ENCODE measurements at places on chromosomes 12 and 14. TPM values are rescaled to one million over a fixed set of nuclear protein-coding genes. Genes with fewer than 3 reads are reported as not detected.
A peak's percentile ranks its signal among the peaks of the same experiment; 100 is the strongest.

DNA sequence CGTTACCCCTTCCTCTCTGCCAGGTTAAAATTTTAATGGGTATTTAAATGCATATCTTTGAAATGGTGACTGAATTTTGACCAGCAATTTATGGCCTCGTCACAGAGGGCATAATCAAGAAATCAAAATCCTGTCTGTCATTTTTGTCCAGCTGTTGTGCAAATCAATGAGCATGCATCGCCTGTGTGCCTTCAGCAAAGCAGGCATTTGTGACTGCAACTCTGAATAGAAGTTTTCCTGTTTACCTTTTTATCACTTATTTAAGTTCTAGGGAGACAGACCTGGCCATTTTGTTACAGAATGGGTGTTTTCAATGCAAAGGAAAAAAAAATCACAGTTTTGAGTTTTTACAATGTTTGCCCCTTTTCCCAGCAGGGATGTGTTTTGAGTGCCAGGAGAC lies 107.4 kb downstream of the PPM1A start:
- H3K27ac ChIP-seq = peak overlapping the region; percentile 37
- H3K36me3 ChIP-seq = no peaks in the 10 kb centered on the region
- peaks cover 27% of the 10 kb centered on the region for H3K4me1 ChIP-seq
- H3K4me3 ChIP-seq = peak overlapping the region; percentile 19
- no peaks in the 10 kb centered on the region for H3K27me3 ChIP-seq

DNA sequence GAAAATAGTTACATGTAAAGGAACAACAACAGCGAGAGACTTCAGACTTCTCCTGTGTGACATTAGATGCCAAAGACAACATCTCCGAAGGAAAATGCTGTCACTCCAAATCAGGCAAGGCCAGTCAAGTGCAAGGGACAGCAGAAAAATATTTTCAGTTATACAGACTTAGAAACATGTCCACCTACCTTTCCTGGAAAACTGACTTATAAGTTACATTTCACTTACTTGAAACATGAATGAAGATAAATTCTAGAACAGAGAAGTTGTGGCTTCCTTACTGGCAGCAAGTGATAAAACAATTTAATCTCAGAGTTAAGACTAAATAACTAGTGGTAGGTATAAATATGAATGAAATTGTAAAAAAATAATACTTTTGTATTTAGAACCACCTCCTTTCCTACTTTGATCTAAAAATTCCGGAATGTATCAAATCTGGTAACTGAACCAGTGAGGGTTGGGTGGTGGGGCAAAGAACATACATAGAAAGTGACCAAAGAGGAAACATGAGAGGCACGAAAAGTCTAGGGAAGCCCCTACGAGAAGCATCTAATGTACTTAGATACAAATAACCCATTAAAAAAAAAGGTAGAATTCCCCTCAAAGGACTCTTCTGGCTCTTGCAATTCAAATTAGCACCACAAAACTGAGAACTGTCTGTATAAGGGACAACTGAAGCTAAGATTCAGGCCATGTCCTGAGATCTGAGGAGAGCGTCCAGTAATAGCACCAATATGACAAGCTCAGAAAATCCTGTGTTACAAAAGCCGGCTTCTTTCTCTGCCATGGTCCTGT lies 21.2 kb downstream of the MTHFD1 start:
- no peak for DNase-seq
- no peaks in the 10 kb centered on the region for H3K27me3 ChIP-seq
- peaks cover 25% of the 10 kb centered on the region for H3K4me1 ChIP-seq
- peak overlapping the region; percentile 83 for H3K27ac ChIP-seq
- no peak overlapping the region for H3K4me3 ChIP-seq

DNA sequence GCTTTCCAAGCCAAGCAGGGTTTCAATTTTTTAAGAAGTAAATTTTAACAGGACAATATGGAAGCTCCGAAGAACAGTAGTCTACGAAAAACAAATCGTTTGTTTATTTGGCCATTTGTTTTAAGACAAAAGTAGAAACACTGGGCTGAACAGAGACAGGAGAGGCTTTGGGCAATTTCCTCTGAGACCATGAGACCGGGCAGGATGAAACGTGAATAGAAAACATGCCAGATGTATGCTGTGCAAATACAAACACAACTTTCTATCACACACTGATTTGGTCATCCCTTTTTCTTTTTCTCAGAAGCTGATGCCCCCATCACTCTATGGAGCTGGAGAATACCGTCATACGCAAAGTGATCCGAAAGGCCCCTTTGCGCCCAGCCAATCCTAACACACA lies 1111.1 kb downstream of the BCL11B start:
- H3K4me1 ChIP-seq = peaks cover 18% of the 10 kb centered on the region
- no peaks in the 10 kb centered on the region for H3K27me3 ChIP-seq
- DNase-seq = no peak

- no peak overlapping the region for H3K4me3 ChIP-seq
- H3K36me3 ChIP-seq = 0 out of 2 replicates have a peak, but pooled peaks cover 9% of the 10 kb centered on the region
- H3K4me1 ChIP-seq = peaks cover 3% of the 10 kb centered on the region
- H3K27ac ChIP-seq = no peak overlapping the region
- DNase-seq = no peak
These were observed 10.0 kb upstream of the DDX47 start for GRCh38 chr12:12803186-12803585.

GRCh38 chr12:56103066-56103711 lies 1.2 kb upstream of the PA2G4 start:
- H3K4me3 ChIP-seq = peak overlapping the region; percentile 90
- no peaks in the 10 kb centered on the region for H3K27me3 ChIP-seq
- H3K4me1 ChIP-seq = peaks cover 24% of the 10 kb centered on the region
- peaks cover 58% of the 10 kb centered on the region for H3K36me3 ChIP-seq
- DNase-seq = no peak

DNA sequence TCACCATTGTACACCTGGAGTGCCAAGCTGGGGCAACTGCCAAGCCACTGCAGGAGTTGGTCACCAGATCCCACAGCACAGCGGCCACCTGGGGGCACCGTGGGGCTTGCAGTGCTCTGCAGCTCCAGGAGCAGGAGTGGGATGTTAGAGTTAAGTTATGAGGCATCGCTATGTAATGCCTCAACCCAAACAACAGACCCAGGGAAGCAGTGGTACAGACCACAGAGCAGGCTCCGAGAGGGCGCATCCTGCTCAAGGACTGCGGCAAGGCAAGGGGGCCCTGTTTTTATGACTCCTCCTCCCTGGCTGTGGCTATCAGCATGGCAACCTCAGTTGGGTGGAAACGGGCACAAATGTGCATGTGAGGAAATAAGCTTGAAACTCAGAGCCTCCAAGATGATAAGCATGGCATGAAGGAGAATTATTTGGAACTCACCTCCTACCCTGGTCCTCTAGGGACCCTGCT lies 63.1 kb downstream of the ARL6IP4 start:
- peak; percentile 74 for DNase-seq
- H3K27ac ChIP-seq = no peak overlapping the region
- H3K36me3 ChIP-seq = no peaks in the 10 kb centered on the region
- no peaks in the 10 kb centered on the region for H3K4me1 ChIP-seq
- H3K27me3 ChIP-seq = no peaks in the 10 kb centered on the region

DNA sequence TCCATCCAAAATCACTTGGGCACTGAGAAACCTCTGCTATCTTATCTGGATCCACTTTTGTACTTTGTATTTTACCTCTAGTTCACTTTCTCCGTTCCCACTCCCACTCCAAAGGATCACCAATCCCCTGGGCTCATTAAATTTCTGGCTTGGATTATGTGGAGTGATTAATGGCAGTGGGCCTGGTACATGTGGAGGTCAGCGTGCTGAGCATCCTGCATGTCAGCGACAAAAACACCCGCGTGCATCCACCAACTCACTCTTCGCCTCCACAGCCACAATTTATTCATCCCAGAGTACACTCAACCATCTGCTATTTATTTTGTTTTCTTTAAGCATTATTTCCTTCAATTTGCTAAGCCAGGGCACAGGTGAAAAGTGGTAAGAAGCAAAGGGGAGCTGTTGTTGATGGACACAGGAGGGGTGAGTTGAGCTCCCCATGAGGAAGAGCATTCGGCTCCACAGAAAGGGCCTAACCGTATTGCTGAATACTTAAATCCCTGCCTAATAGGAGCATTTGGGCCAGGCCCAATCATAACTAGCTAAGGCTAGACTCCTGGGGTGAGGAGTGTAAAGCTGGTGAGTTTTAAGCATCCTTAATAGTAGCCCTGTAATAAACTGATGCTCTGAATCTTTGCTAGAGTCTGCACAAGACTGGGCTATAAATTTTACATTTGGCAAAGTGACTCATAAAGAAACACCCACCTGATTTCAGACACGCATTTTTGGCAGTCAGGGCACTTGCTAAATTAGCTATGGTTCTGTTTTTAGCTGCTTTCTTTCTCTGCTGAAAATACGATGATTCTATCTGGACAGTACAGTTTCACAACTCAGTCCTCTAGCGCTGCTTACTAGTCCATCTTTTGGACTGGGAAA lies 137.8 kb downstream of the SLC25A21 start:
- no peaks in the 10 kb centered on the region for H3K36me3 ChIP-seq
- H3K27ac ChIP-seq = no peak overlapping the region
- peaks cover 47% of the 10 kb centered on the region for H3K4me1 ChIP-seq
- no peak overlapping the region for H3K4me3 ChIP-seq
- DNase-seq = no peak

GRCh38 chr12:75489613-75490210 lies 9.2 kb downstream of the GLIPR1 start:
- H3K36me3 ChIP-seq = no peaks in the 10 kb centered on the region
- H3K27me3 ChIP-seq = no peaks in the 10 kb centered on the region
- peaks cover 21% of the 10 kb centered on the region for H3K4me1 ChIP-seq
- H3K27ac ChIP-seq = peak overlapping the region; percentile 71

GRCh38 chr14:85333313-85333712 lies 196.6 kb upstream of the FLRT2 start:
- H3K4me3 ChIP-seq = no peak overlapping the region
- H3K27ac ChIP-seq = no peak overlapping the region
- DNase-seq = no peak
- peaks cover 2% of the 10 kb centered on the region for H3K27me3 ChIP-seq
- H3K36me3 ChIP-seq = no peaks in the 10 kb centered on the region
- H3K4me1 ChIP-seq = no peaks in the 10 kb centered on the region

DNA sequence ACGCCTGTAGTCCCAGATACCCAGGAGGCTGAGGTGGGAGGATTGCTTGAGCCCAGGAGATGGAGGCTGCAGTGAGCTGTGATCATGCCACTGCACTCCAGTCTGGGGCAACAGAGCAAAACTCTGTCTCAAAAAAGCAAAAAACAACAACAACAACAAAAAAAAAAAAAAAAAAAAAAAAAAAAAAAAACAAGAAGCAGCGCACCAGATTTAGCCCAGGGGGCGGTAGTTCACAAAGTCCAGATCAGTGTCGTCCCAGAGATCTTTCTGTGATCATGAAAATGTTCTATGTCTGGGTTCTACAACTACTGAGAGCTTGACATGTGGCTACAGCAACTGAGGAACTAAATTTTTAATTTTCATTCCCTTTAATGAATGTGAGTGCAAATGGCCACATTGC lies 27.4 kb downstream of the OAS2 start:
- no peak for DNase-seq
- H3K4me3 ChIP-seq = no peak overlapping the region
- no peak overlapping the region for H3K27ac ChIP-seq

DNA sequence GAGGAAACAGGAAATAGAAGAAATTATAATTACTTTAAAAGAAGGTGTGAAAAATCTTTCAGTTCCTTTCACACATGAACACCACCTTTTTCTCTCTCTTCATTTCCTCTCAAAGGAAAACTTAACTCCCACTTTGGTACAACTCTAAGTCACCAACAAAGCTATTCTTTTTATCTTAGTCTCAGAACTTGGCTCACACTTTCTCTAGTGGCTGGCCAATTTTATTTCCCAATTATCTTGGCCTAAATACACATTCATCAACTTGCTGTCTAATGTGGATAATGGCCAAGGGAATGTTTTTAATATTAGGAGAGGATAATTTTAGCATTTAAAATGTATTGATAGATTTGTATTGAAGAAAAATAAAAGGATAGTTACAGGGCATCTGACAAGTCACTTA lies 64.5 kb upstream of the NAV3 start:
- peaks cover 8% of the 10 kb centered on the region for H3K4me1 ChIP-seq
- H3K27me3 ChIP-seq = no peaks in the 10 kb centered on the region
- H3K27ac ChIP-seq = no peak overlapping the region
- H3K36me3 ChIP-seq = no peaks in the 10 kb centered on the region
- no peak for DNase-seq

GRCh38 chr12:11716794-11717518 lies 67.5 kb downstream of the ETV6 start:
- H3K36me3 ChIP-seq = no peaks in the 10 kb centered on the region
- H3K4me1 ChIP-seq = peaks cover 28% of the 10 kb centered on the region
- no peak overlapping the region for H3K27ac ChIP-seq
- no peak for DNase-seq
- H3K27me3 ChIP-seq = no peaks in the 10 kb centered on the region

- peaks cover 9% of the 10 kb centered on the region for H3K4me1 ChIP-seq
- no peaks in the 10 kb centered on the region for H3K27me3 ChIP-seq
- H3K27ac ChIP-seq = no peak overlapping the region
- H3K36me3 ChIP-seq = peaks cover 15% of the 10 kb centered on the region
These were observed 75.9 kb upstream of the AMIGO2 start for GRCh38 chr12:47155457-47156166.

DNA sequence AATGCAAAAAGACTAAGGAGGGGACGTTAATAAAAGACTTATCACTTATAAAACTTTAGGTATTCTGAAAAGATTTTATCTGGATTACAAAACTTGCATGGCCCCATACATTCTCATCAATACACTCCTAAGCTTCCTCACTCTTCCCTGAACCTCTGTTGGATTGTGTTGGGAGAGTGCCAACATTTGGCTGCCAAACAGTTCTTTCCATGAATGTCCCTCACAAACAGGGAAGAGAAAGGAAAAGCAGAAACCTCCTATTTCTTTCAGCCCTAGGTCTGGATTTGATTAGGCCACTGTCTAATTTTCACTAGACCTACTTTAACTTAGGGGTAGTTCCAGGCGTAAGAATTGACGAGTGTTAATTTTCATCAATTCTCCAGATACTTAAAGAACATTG lies 11.7 kb downstream of the PTHLH start:
- no peak for DNase-seq
- H3K4me3 ChIP-seq = no peak overlapping the region
- H3K27ac ChIP-seq = no peak overlapping the region
- H3K36me3 ChIP-seq = no peaks in the 10 kb centered on the region
- peaks cover 19% of the 10 kb centered on the region for H3K27me3 ChIP-seq

- H3K27me3 ChIP-seq = no peaks in the 10 kb centered on the region
- H3K36me3 ChIP-seq = peaks cover 9% of the 10 kb centered on the region
- peaks cover 47% of the 10 kb centered on the region for H3K4me1 ChIP-seq
- H3K4me3 ChIP-seq = no peak overlapping the region
- DNase-seq = peak; percentile 21
These were observed 44.1 kb downstream of the WSCD2 start for GRCh38 chr12:108173160-108173559.

- H3K36me3 ChIP-seq = peaks cover 9% of the 10 kb centered on the region
- H3K4me1 ChIP-seq = peaks cover 70% of the 10 kb centered on the region
- peak overlapping the region; percentile 30 for H3K27ac ChIP-seq
- H3K27me3 ChIP-seq = peaks cover 4% of the 10 kb centered on the region
These were observed 2.6 kb upstream of the ZNF385A start for GRCh38 chr12:54387114-54387467.

BCL11B gene
- total RNA-seq = 9.1 TPM

PTPRR gene
- total RNA-seq = 0.60 TPM

TPH2 gene
- 0.55 TPM for total RNA-seq

MYF5 gene
- total RNA-seq = not detected

CGRRF1 gene
- 15.1 TPM for total RNA-seq

TM9SF1 gene
- 29.2 TPM for total RNA-seq

RNASE7 gene
- not detected for total RNA-seq

KLRD1 gene
- total RNA-seq = 0.16 TPM

DPPA3 gene
- total RNA-seq = 3.9 TPM

ASB8 gene
- 11.3 TPM for total RNA-seq

Data from WTC11 (cell line).